MM.1S (cell line): ENCODE measurements at places on chromosomes 4 and X.

GRCh38 chr4:164531336-164531735 lies 222.6 kb upstream of the SMIM31 start:
- no peak for DNase-seq

DNA sequence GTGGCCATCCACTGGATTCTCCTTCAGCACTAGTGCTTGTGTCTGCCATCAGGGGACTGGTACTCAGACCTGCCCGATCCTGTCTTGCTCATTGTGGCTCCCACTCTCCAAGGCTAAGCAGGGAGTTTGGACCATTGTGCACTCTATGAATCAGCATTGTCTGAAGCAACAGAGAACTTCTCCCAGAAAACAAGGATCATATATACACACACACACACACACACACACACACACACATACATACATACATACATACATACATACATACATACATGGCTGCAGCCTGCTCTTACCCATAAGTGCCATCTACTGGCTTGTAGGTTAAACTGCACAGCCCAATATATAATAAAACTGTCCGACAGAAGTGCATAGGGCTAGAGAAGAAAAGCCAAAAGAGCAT lies 345.3 kb upstream of the LCORL start:
- DNase-seq, result peak; percentile 77

GRCh38 chrX:1418901-1419544 lies 27.1 kb upstream of the SLC25A6 start:
- no peak for DNase-seq

GRCh38 chr4:33696586-33696985 lies 2547.7 kb downstream of the ARAP2 start:
- DNase-seq, result no peak

- no peak for DNase-seq
These were observed 615.0 kb downstream of the FAM133A start for GRCh38 chrX:94288972-94289371.

DNA sequence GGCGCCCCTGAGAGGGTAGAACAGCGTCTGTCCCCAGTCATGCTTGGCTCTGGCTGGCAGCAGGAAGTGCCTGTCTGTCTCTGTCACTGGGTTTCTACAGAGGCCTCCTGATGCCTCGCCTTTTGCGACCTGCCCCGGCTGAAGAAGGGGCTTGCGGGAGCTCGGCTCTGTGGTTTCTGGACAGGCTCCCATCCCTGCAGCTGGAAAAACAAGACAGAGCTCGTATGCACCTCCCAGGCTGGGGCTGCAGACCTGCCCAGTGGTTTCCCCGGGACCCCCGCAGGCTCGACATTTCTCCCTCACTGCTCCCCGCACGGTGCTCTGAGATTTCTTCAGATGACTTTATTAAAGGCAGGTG lies 57.0 kb upstream of the SORCS2 start:
- no peak for DNase-seq

DNA sequence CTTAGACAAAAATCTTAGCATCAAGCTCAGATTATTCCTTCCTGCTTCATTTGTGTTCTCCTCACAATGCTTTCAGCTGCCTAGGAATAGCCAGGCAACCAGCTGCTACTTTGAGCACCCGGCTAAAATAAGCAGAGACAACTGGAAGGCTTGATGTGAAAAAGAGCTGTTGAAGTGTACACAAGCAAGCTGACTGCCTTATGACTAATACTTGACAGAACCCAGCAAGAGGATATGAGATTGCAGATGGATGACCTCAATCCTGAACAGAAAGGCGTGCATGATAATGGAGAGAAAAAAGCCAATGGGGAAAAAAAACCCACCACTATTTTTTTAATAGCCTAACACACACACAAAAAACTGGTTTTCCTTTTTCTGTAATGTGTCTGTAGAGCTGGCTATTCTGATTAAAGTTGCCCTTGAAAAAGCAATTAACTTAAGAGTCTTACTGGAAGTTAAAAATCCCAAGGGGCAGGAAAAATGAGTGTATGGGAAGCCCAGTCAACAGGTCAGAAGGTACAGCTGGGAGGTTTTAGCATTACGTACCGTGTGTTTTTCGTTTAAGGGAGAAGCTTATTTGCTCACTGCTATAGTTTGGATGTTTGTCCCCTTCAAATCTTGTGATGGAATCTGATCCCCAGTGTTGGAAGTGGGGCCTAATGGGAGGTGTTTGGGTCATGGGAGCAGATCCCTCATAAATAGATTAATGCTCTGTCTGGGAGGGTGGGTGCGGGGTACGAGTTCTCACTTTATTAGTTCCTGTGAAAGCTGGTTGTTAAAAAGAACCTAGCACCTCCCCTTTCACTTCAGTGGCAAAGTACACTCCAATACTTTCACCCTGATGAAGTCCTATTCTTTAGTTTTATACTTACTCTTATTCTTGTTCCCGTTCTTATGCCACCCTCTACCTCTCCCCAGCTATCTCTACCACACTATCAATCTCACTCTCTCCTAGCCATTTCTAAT lies 37.1 kb upstream of the HERC6 start:
- no peak for DNase-seq

- DNase-seq, result peak; percentile 81
These were observed 74.1 kb downstream of the NBDY start for GRCh38 chrX:56802921-56803849.

DNA sequence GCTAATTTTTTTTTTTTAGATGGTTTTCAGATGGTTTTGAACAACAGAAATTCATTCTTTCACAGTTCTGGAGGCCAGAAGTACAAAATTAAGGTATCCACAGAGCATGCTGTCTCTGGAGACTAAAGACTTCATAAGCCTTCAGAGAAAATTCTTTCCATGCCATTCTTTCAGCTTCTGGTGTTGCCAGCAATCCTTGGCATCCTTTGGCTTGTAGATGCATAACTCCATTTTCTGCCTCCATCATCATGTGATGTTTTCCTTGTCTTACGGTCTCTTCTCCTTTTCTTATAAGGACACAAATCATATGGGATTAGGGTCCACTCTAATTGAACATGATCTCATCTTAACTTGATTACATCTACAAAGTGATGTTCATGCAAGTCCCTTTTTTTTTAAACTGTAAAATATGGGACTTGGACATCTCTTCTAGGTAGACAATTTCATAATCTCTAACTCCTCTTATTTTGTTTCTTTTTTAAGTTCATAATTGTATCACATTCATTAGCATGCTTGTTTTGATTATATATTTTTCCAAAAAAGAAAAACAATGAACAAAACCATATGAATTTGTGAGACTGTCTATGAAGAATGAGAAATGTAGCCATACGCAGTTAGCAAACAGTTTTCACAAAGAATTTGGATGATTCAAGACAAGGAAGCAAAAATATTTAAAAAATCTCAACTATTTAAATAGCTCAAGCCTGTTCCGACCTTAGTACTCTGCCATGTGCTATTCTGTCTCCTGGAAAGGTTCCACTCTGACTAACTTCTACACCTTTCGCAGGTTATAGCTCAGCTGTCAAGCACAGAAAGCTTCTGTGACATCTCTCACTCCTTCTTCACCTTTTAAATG lies 53.1 kb upstream of the GIMD1 start:
- no peak for DNase-seq

DNA sequence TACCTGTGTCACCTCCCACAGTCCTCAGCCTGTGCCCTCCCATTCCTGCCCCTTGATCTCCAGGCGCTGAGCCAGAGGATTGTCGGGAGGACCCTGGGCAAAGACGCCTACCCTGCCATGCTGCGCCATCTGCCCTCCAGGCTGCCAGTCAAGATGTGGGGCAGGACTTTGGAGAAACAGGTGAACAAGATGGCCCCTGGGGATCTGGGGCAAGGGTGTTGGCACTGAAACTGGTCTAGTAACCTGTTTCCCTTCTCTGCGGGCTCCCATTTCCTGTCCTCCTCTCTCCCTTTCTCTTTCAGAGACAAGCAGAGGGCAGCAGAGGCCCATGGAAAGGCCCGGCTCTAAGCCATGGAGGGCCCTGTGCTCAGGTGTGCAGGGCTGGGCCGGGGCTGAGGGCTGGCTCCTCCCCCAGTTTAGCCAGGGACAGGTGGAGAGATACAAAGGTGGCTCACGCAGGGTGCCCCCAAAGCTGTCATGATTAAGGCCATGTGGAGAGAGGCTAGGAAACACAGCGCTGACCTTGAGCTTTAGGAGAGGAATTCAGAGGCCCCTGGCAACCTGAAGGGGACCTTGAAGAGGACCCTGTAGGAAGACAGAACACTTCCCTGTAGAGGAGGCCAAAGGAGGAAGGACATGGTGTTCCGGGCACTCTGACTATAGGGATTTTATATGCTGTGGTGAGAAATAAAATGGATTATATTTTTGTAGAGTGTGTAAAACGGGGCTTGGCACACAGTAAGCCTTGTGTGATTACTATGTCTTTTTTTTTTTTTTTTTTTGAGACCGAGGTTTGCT lies at the start of gene GLOD5:
Gene GLOD5 (plus strand): TSS at position 74 of the 798 bp plus-strand sequence. CDS start 44 bp downstream, at position 118.
- peak; percentile 44 for DNase-seq

- DNase-seq, result no peak
These were observed 89.3 kb upstream of the NKX1-1 start for GRCh38 chr4:1495416-1496115.

- no peak for DNase-seq
These were observed 190.5 kb downstream of the CCNG2 start for GRCh38 chr4:77347351-77347966.
